ENCODE measurements at places on chromosomes 2 and 18.

DNA sequence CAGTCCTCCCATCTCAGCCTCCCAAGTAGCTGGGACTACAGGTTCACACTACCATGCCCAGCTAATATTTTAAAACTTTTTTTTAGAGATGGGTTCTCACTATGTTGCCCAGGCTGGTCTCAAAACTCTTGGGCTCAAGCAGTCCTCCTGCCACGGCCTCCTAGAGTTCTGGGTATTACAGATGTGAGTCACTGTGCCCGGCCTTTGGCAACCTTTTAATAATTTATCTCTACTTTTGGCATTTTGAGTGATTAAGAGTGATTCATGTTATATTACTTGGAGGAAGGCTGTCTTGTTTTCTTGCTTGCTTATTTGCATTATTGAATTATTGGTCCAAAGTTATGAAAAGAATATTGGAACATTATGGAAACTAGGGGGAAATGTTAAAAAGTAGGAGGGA, 24.3 kb downstream of the NCOA1 start:
- DNase-seq = no peak

DNA sequence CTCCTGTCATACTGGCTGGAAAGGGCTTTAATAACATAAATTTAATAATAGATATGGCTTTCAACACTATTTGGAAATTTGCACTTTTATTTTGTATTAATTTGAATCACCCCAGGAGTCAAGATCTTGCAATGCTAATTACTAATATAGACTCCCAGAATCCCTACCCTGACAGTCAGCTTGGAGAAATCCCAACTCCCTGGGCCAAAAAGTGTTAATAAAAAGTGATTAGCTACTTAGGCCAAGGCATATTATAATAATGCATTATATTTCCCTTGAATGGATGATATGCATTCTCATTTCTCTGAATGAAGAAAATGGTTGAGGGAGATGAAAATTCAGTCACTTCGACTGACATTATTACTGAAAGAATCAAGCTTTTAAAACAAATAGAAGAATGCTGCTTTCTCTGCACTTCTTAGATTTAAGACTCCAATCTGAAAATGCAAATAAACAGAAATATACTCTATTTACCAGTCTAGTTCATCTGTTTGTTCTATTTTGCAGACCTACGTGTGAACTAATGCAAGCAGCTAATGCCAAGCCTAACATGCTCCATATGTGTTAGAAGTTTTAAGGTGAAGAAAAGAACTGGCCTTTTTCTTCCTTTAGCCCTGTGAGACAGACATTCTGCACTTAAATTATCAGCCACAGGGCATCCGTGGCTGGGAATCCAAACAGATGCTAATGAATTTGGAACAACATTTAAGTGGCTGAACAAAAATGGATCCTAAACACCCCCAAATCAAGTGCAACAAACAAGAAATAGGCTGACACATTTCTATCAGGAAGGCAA, 33.9 kb upstream of the INSIG2 start:
- no peak for DNase-seq

DNA sequence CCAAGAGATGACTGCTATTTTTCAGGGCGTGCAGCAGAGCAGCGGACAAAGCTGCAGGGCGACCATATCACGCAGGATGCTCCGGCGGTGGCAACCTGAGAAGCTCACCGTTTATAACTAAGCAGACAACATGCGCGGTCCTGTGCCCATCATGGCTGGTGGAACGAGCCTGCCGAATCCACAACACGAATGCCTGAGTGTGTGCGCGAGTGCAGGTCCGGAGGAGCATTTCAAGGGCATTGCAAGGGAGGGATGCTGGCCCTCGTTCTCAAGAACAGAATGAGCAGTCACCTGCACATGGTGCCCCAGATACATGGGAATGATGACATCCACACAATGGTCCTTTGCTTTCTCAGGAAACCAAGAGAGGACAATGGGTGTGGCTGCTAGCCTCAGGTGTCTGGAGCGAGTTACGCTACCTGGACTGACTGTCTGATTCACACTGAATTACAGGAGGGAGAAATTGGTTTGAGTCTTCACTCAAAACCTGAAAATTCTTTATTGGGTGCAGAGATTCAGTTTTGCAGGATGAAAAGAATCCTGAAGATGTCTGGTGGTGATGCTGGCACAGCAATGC, 39.8 kb downstream of the TBC1D8 start:
- DNase-seq = no peak

- no peak for DNase-seq
These were observed 413.3 kb upstream of the TRIB2 start for GRCh38 chr2:12303181-12304030.

GRCh38 chr2:182890305-182890704, 23.9 kb upstream of the FRZB start:
- DNase-seq = no peak

DNA sequence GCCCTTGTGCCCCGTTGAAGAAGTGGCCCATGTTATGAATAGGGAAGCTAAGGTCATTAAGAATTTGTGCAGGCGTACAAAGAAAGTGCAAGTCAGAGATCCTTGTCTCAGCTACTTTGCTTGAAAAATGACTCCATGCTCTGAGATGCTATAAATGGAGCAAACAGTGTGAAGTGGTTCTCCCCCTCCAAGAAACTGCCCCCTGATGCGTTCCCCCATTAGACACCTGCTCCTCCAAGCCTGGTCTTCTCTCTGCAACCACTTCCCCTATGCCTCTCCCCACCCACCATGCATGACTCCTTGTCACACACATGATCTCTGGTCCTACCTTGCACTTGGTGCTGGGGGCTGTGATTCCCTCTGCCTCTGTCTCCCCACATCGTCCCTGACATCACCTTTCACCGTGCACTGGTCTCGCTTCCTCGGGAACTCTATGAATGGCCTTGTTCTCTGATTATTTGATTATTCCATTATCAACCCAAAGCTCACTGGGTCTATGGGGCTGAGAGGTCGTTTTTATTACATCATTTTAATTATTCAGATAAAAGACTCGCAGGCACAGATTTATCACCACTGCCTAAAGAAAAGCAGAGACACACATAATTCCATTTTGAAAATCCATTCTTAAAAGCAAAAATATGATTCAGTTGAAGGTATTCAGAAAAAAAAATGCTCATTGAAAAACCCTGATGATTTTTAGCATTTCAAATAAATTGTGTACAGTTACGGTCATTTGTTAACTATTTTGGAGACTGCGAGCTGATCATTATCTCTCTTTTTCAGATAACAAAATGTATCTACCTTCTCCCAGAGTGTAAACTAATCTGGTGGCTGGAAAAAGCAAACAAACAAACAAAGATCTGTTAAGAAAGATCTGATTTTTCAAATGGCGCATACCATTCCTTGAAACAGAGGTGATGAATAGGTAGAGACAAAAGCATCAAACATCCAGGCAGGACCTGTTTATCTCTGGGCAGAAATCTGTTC, 294.9 kb downstream of the SOX11 start:
- no peak for DNase-seq

- DNase-seq = no peak
These were observed 30.5 kb downstream of the HPCAL1 start for GRCh38 chr2:10333247-10333613.

GRCh38 chr2:86557836-86558235, 5.4 kb downstream of the CHMP3 start:
- DNase-seq = no peak

GRCh38 chr2:238925281-238925680, 77.4 kb downstream of the TWIST2 start:
- DNase-seq = no peak

DNA sequence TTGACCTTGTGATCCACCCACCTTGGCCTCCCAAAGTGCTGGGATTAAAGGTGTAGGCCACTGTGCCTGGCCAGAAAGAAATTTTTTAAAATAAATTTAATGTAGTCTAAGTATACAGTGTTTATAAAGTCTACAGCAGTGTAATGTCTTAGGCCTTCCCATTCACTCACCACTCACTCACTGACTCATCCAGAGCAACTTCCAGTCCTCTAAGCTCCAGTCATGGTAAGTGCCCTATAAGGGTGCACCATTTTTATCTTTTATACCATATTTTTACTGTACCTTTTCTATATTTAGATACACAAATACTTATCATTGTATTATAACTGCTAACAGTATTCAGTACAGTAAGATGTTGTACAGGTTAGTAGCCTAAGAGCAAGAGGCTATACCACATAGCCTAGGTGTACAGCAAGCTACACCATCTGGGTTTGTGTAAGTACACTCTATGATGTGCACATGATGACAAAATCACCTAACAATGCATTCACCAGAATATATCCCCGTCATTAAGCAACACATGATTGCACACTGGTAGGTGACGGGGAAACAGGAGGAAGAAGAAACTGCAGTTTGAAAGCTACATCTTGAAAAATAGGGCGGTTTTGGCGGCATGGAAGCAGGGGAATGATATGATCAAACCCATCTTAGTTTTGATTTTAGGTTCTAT, 105.1 kb upstream of the ITGB6 start:
- DNase-seq = no peak

- DNase-seq = no peak
These were observed 428.6 kb downstream of the SETBP1 start for GRCh38 chr18:45109271-45109670.

GRCh38 chr2:11710210-11710609, 36.2 kb upstream of the LPIN1 start:
- DNase-seq = no peak

DNA sequence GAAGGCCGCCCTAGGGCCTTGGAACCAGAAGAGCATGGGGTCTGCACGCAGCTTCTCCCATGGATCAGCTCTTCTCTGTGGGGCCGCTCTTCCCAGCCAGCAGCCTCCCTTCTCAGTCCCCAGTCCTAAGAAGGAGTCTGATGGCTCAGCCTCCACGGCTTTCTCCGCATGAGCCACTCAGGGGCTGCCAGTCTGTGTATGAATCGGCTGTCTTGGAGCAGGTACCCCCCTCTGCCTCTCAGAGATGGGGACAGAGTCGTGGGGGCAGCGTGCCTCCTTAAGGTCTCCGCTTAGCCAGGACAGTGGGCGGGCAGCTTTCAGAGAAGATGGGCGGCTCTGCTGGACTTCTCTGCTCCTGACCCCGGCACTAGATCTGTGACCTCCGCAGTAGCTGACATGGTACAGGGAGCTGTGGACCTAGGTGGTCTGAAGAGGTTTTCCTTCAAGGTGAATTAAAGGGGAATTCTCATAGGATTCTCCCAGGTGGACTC, 21.6 kb downstream of the INPP5D start:
- no peak for DNase-seq

GRCh38 chr2:152682663-152683062, 34.6 kb downstream of the PRPF40A start:
- no peak for DNase-seq

DNA sequence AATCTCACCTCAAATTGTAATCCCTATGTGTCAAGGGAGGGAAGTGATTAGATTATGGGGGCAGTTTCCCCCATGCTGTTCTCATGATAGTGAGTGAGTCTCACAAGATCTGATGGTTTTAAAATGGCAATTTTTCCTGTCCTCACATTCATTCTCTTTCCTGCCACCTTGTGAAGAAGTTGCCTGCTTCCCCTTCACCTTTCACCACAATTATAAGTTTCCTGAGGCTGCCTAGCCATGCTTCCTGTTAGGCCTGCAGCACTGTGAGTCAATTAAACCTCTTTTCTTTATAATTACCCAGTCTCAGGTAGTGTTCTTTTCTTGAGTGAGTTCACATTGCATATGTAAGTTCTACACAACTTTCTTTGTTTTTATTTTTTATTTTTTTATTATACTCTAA, 271.5 kb downstream of the EXOC6B start:
- no peak for DNase-seq

- DNase-seq = no peak
These were observed 131.5 kb downstream of the PRKCE start for GRCh38 chr2:45782986-45783385.

- no peak for DNase-seq
These were observed 135.8 kb downstream of the METTL8 start for GRCh38 chr2:171297956-171298355.

DNA sequence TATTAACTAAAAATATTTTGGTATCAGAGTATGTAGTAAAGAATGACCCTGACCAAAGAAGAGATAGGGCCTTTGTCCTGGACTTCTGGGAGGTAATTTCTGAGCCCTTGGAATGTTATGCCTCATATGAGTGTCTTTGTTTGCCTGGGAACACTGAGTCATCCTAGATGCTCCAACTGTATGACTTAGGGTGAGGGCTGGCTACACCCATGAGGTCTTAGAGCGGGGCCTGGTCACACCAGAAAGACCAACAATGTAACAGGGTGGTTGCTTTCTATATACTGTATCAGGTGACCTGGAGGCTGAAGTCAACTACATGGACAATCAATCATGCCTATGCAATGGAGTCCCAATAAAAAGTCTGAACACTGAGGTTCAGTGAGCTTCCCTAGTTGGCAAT, 253.1 kb downstream of the MBD2 start:
- no peak for DNase-seq

- no peak for DNase-seq
These were observed 243.6 kb downstream of the IRS1 start for GRCh38 chr2:226556050-226556449.

DNA sequence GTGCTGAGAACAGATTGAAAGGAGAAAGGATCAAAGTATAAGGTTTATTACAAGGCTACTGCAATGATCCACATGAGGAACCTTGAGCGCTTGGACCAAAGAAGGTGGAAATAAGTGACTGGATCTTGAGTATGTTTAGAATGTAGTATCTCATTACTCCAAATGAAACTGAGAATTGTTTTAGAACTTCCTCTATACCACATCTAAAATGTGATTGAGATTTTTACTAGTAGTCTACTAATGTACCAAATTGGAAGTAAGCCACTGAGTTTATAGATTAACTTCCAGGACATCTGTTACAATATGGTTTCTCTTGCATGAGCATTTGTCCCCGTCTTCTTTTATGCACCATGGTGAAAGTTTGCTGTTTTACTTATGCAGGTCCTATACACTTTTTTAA, 300.5 kb downstream of the SUCLG1 start:
- no peak for DNase-seq

DNA sequence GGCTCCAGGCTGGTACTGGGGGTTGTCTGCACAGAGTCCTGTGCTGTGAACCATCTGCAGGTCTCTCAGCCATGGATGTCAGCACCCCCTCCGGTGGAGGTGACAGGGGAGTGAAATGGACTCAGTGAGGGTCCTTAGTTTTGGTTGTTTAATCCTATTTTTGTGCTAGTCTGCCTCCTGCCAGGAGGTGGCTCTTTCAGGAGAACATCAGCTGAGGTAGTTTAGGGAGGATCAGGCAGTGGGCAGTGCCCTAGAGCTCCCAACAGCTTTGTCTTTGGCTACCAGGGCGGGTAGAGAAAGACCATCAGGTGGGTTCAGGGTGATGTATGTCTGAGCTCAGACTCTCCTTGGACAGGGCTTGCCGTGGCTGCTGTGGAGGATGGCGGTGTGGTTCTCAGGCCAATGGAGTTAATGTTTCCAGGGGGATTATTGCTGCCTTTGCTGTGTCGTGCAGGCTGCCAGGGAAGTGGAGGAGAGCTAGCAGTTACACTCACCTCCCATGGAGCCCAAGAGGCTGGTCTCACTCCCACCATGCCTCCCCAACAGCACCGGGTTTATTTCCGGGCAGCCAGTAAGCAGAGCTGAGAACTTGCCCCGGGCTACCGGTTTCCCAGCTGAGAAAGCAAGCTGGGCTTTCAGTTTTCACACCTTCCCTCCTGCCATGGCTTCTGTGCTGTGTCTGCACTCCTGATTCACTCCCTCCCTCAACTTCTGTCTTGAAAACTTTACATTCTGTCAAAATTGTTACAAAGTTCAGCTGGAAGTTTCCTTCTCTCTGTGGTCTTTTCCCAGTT, 563.4 kb downstream of the XIRP2 start:
- DNase-seq = no peak
